ENCODE measurements at places on chromosomes 11 and 22.
A peak's percentile ranks its signal among the peaks of the same experiment; 100 is the strongest.

DNA sequence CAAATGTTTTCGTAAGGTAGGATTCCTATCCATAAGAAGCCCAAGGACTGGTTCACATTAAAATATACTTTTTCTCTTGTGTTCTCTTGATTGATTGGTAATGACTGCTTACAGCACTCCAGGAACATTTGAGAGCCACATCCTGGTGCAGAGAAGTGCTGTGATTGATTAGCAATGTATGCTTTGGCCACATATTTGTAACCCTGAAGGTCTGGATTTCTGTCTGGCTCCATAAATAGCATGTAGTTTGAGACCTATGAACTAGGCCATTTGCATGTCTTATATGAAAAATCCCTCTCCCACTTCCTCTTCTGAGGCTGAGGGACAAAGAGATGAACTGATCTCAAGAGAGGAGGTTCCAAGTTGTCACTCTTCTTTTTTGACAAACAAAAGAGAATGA, 49.3 kb upstream of the CD44 start:
- DNase-seq, result no peak

DNA sequence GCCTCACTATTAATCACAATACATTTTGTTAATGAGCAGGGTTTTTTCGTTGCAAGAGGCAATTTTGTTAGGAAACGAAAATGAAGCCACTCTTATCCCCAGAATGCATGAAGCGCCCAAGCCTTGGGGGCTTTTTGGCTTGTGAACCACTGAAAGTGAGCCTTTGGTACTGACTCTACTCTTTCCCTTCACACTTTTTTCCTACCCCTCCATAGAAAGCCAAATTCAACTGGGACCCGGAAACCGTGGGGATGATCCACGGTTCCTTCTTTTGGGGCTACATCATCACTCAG, 4.8 kb downstream of the SLC17A6 start:
- DNase-seq, result no peak

- DNase-seq, result no peak
Measured at GRCh38 chr11:125164091-125164421, 495 bp upstream of the PKNOX2 start.

DNA sequence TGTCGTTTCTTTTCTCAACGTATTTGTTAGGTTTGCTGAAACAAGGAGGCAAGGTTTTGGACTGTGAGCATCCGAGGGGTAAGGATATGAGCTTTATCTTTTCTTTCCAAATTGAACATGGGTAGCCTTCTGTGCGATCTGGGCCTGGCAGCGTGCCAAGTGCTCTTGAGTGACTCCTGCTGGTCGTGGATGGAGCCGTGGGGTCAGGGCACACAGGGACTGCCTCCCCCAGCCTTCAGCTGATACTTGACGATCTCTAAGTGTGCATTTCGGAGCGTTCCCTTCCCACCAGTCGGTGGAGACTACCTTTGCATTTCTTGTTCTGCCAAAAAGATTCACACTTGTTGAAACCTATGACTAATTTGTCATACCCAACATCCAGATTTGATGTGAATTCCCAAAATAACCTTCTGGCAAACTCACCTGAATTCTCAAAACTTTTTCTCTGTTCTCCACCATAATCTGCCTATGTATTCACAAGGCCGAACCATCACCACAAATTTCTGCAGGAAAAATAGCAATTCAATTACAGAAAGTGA, 40.1 kb upstream of the CLMP start:
- DNase-seq, result peak; percentile 14

- DNase-seq, result peak; percentile 25
Measured at GRCh38 chr11:75214411-75214821, 26.2 kb upstream of the TPBGL start.

DNA sequence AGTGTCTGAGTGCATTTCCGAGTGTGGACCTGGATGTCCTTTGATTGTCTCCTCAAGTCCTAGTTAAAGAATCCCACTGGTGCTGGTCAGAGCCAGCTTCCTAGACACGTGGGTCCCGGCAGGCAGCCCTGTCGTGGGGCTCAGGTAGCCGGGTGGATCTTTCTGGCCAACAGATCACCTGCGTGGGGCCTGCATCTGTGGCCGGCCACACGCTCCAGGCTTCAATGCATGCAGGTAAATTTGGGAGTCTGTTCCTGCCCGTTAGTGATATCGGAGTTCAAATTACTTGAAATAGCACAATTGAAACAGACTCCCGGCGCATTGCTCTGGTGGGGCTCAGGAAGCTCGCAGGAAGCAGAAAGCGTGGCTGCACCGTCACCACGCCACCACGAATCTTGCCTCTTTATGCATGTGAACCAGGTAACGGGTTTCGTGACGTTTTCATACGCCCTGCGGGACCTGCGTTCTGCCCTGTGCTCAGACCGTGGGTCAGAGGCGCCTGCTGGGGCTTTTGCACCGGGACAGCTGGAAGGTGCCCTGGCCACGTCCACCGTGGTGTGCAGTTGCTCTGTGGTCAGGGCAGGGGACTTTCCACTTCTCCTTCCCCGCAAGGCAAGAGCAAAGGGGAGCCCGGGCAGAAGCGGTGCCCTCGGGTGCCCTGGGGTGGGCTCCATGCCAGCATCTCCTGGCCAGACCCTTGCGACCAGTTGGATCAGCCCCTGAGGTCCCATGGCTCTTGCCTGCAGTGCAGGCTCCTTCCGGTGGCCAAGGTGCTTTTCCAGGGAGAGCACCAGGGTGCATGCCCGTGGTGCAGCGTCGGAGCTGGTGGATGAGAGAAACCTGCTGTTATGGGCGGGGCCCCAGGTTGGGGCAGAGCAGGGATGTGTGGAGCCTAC, 803.5 kb downstream of the BRD1 start:
- DNase-seq, result no peak

DNA sequence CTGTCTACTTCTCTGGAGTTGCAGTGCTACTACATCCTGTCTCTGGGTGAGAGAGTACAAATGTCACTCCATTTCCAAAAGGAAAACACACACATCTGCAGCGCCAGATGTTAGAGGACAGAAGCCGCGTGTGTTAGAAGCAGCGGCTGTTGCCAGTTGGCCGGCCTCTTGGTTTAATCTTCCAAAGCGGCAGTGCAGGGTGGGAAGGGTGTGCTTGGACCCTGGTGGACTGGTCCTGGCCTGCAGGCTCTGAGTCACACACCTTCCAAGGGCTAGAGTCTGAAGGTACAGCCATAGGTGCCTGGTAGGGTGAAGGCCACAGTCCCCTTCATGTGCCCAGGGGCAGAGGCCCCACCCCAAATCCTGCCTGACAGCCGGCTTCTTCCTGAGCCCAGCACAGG, 99.8 kb downstream of the CTTN start:
- no peak for DNase-seq

DNA sequence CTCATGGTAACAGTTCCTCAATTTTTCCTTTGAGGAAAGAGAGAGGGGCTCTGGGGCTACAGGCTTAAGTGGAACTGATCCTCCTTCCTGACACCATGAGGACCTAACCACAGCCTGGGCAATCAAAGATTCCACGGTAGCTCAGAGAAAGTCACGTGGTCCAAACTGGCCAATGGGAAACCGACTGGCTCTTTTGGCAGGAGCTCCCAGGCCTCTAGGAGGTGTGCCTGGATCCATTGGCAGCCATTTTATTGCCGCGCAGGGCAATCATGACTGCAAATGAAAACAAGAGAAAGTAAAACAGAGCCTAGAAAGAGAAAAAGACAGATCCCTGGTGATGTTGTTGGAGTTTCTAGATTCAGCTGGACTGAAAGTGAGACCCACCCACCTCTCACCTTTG, 27.3 kb upstream of the ASPHD2 start:
- no peak for DNase-seq

GRCh38 chr22:36829370-36830002, 12.7 kb upstream of the PVALB start:
- peak; percentile 35 for DNase-seq

GRCh38 chr11:45470151-45470793, 184.1 kb upstream of the SYT13 start:
- DNase-seq, result no peak

All from NCI-H524 (cell line).